ENCODE measurements at places on chromosomes 6 and 20. TPM values are rescaled to one million over a fixed set of nuclear protein-coding genes. Genes with fewer than 3 reads are reported as not detected.

DNA sequence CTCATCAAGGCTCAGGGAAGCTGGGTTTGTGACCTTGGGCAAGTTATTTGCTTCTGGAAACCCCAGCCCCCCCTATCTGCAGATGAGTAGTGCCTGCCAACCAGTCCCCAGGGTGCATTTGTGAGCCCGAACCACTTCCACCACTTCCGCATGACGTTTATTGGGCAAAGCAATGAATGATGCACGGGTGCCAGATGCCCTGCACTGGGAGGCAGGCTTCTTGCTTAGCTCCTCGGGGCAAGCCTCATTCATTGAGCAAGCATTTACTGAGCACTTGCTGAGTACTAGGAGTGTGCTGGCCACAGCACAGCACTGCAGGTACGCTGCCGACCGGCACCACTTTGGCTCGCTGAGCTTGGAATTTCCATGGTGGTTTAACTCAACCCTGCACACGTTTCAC, 60.2 kb downstream of the GNAS-AS1 start:
- DNase-seq: no peak

DNA sequence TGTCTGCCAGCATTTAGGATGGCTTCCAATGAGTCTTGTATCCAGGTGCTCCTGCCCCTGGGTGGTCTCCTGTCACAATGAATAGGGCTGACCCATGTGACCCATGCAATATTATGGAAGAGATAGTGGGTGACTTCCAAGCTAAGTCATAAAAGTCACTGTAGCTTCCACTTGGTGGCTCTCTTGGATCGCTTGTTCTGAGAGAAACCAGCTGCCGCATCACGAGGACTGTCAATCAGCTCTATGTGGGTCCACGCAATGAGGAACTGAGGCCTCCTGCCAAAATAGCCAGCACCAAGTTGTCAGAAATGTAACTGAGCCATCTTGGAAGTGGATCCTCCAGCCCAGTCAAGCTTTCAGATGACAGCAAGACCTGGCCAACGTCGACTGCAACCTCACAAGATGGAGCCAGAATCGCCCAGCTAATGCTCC, 14.9 kb upstream of the MATN4 start:
- DNase-seq: no peak

- DNase-seq: no peak
Measured at GRCh38 chr20:9329355-9330101, 184.9 kb upstream of the LAMP5 start.

DNA sequence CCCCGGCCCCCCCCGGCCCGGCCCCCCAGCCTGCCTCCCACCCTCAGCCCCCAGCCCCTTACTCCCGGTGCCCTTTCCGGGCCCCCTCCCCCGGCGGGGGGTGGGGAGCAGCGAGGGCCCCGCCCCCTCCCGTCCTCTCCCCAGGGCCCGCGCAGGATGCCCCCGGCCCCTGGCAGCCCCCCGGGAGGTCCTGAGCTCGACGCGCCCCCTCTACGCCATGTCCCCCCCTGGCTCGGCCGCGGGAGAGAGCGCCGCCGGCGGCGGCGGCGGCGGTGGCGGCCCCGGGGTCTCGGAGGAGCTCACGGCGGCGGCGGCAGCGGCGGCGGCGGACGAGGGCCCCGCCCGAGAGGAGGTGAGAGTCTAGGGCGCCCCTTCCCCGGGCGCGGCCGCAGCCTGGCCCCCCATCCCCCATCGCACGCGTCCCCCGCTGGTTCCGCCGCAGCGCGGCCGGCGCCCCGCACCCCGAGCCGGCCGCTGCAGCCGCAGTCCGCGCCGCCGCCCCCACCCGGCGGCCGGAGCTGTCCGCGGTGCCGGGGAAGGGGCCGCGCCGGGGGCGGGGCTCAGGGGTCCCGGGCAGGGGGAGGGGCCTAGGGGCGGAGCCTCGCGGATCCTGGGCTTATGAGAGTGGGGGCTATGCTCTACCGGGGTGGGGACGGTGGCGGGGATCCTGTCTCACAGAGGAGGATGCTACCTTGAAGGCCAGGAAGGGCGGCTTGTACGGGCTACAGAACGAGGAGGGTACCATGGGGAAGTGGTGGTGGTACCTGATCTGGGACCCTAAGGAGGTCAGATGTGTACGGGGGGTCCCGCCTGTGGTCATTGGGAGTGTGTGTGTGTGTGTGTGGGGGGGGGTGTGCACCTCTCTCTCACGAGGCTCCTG, 516 bp downstream of the TMEM151B start:
- no peak for DNase-seq

DNA sequence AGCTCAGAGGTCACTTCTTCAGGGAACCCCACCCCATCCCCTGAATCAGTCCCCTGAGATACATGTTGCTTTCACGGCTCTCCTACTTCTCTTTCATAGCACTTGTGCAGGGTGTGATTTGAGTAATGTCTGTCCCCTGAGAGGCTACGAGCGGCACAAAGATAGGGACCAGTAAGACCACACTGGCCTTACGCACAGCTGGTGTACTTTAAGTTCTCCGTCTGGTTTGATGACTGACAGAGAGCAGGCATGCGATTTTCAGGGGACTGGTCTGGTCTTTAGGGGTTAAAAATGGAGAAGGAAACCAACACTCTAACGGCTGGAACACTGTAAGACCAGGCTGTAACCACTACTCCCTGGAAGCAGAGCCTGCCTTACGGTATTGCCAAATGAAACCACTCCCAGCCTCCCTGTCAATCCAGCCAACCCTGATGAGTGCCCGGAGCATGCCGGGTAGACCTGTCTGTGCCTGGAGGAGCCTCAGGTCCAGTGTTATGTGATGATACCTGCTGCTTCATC, 47.1 kb downstream of the ELMO2 start:
- DNase-seq: no peak

Gene CAGE1
- not detected for total RNA-seq

Gene RUNX2
- 18.7 TPM for total RNA-seq

Gene ROS1
- total RNA-seq: 0.06 TPM

Gene SNX21
- total RNA-seq: 2.1 TPM

Gene RNF144B
- total RNA-seq: 4.3 TPM
